M059J (cell line): ENCODE measurements at places on chromosomes 16 and 17.

- no peak for DNase-seq
Measured at GRCh38 chr16:27828671-27829070, 234.8 kb downstream of the GSG1L start.

DNA sequence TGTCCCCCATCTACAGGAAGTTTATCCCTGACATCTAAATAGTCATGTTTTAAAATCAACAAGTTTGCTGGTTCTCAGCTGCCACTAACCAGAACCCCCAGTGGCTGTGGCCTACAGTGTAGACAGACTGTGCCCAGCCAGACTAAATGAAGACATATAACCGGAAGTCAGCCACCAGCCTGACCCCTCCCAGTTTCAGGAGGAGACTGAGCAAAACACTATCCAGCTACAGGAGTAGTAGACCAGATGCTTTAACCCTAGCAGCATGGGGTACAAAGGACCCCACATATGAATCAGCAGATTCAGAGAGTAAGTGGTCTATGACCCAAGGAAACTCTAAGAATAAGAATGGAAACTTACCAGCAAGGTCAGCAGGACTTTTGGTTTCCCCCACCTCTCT lies 83.4 kb downstream of the HIC1 start:
- DNase-seq = peak; percentile 79

DNA sequence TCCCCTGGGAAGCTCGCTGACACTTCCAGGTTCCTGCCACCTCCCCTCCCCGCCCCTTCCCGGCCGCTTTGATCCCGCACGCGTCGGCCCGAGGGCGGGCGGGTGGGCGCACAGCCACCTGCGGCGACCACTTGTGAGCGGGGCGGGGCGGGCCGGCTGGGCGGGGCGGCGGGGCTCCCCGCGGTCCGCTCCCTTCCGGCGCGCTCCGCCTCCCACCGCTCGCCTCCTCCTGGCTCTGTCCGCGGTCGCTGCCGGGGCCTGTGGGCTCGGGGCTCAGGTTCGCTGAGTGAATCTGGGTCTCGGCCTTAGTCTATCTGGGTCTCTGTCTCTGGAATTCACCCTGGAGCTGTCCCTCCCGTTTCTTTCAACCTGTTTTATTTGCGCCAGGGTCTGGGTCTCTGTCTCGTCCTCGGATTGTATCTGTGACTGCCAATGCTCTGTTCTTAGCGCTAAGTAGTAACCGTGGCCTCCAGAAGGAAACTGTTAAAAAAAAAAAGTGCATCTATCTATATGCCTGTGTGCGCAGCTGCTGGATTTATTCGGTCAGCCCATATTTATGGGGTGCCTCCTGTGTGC lies 2.7 kb upstream of the HES7 start:
- peak; percentile 47 for DNase-seq

GRCh38 chr17:58317421-58318064 lies 11.1 kb downstream of the TSPOAP1 start:
- DNase-seq = peak; percentile 85

- DNase-seq = no peak
Measured at GRCh38 chr17:6536566-6537065, 19.7 kb downstream of the PITPNM3 start.

GRCh38 chr16:58556678-58557077 lies 41.4 kb downstream of the SETD6 start:
- no peak for DNase-seq
